ENCODE measurements at places on chromosomes 12 and 14.

DNA sequence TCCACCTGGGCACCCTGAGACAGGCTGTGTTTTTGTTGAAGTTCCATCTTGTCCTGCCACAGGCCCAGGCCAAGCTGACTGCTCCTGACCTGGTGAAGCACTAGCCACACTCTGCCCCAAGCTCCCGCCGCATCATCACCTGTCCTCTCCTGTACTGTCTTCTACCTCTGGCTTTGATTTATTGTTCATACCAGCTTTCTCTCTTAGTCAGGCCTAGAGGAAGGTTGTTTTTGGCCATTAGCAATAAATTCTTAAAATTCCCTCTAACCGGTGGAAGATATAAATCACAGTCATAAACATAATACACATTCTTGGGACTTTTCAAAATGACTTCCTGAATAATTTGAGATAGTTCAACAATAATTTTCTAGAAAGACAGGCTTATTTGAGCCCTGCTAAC is 169.4 kb downstream of the DAD1 start:
- no peak for DNase-seq

DNA sequence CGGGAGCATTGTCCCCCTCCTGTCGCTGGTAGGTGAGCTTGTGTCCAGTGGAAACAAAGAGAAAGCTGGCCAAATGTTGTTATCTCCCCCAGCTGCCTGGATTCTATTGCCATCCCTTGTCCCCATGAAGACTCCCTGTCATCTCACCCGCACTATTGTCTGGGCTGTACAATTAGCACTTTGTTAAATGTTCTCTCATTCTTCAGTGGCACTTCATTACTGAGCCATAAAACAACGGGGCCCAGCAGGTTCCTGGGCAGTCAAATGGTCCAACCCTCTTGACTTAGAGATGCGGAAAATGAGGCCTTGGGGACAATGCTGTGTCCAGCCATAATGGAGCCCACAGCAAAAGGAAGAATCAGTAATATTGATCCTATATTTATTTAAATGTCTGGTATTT is 13.2 kb upstream of the COL2A1 start:
- DNase-seq, result no peak

GRCh38 chr14:54935958-54936357 is 33.3 kb upstream of the GCH1 start:
- no peak for DNase-seq

- DNase-seq, result no peak
Measured at GRCh38 chr14:50544911-50545310, 12.5 kb upstream of the MAP4K5 start.

- DNase-seq, result no peak
Measured at GRCh38 chr12:105897311-105897725, 241.4 kb downstream of the NUAK1 start.

GRCh38 chr12:113867258-113867657 is 98.9 kb downstream of the RBM19 start:
- no peak for DNase-seq

DNA sequence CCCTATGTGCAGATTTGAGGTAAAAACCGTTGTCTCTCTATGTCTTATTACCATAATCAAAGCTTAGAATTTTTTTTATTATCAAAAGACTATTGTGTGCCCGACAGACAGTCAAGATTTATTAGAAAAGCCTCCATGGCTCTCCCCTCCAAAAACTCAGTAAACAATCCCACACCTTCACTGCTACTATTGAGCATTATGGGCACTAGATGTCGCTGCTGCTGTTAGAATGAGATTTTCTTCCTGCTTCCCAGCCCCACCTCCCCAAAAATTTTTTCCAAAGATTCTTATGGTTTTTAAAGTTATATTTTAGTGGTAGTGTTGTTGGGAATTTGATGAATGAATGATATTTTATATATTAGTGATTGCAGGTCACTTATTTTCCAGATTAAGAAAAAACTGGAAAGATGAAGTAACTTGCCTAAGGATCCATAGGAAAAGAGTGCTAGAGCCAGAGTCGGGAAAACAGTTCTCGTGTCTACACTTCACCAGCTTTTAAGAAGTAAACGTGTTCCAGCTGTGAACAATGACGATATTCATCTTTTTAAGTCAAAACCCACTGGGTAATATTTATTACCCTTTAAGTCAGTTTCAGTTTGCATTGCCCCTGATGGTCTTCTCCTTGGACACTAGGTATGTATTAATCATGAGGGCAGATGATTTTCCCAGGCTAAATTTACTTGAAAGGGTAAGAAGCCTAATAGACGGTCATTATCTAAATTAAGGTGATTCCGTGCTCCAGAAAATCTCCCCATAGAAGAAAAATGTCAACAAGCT is 12.2 kb upstream of the FOXG1 start:
- DNase-seq, result no peak

DNA sequence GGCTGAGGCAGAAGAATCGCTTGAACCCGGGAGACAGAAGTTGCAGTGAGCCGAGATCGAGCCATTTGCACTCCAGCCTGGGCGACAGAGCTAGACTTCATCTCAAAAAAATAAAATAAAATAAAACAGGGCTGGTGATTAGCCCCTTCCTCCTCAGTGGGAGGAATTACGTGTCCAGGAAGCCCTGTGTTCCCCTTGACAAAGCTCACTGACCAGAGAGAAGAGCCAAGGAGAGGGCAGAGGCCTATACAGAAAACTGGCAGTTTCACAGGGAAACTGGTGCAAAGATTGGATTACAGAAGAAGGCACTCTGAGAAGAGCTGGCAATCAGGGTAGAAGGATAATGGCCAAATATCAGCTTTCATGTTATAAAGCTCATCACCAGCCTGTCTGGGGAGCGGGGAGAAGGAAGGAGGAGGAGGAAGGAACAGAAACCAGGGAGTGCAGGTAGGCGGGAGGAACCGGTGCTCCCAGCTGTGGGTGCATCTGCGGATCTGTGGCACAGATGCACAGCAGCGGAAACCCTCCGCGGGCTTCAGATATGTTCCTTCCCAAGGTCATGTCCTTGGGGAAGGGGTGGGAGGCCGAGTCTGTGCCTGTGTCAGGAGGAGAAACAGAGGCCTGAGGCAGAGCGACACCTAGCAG is 6.7 kb downstream of the RAB15 start:
- no peak for DNase-seq

DNA sequence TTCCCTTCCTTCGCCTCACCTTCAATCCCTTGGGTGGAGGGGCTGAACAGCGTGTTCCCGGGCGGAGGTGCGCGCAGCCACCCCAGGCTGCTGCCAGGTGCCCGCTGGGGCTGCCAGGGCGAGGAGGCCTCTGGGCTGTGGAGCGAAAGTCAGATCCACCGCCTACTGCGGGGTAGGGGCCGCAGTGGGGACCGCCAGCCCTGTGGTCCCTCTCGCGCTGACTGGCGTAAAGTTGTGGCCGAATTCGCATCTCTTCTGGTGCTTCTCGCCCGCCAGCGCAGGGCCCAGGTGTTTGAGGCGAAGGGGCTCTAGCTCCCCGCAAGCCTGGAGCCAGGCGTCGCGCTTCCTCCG is 6.9 kb upstream of the HOXC4 start:
- no peak for DNase-seq

- no peak for DNase-seq
Measured at GRCh38 chr14:105141486-105142281, 26.9 kb downstream of the JAG2 start.

- no peak for DNase-seq
Measured at GRCh38 chr14:76936483-76936882, 92.0 kb downstream of the IRF2BPL start.

GRCh38 chr14:58784931-58785330 is 147.2 kb downstream of the DACT1 start:
- DNase-seq, result no peak

- DNase-seq, result no peak
Measured at GRCh38 chr14:92759679-92760523, 11.5 kb upstream of the LGMN start.

- no peak for DNase-seq
Measured at GRCh38 chr12:109609342-109609741, 35.7 kb downstream of the MVK start.

DNA sequence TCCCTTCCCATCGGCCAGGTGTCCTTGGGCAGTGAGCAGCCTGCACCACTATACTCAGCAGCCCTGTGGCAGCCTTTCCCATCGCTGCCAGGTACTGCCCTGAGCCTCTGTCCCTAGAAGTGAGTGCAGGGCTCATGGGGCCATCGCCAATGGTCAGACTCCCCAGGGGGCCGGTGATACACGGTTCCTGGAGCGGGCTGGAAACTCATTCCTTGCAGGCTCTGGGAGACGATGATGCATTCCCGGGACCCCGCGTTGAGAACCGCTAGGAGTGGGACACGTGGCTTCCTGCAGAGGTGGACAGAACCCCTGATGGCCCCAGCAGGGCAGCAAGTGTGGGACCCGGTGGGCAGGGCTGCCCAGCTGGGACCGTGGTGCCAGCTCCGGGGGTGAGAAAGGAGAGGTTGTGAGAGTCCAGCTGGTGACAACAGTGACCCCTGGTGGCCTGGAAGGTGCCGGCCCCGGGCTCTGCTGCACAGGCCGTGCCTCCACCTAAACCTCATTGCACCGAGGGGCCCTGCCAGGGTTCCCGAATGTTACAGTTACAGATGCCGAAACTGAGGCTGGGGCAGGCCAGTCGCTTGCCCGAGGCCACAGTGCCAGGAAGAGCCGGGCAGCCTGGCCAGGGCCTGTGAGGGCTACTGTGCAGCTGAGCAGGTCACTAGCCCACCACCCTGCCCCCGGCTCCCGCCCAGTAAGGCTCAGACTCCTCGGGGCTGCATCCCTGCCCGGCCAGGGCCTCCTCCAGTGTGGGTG is 33.8 kb downstream of the FBRSL1 start:
- DNase-seq, result no peak

DNA sequence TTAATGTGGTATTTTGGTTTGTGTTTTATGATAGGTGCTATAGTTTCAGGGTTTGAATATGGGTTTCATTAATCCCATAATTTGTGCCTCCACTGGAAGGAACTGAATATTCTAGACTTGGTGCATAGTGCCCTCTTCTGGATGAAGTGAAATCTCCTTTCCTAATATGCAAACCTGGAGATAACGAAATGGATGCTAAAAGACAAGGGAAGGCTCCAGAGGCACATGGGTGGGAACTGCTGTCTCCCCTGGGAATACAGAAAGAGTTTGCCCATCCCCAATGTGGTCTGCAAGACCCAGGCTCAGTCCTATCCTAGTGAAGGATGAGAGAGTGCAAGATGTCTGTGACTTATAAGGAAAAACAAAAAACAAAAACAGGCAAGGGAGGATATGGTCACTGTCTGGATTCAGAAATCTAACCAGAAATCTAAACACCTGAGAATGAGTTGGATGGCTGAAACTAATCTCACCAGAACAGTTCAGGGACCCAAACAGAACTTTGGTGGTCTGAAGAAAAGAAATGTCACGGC is 142.3 kb upstream of the TMPO start:
- DNase-seq, result no peak
